ENCODE measurements at places on chromosomes 13 and 19.

DNA sequence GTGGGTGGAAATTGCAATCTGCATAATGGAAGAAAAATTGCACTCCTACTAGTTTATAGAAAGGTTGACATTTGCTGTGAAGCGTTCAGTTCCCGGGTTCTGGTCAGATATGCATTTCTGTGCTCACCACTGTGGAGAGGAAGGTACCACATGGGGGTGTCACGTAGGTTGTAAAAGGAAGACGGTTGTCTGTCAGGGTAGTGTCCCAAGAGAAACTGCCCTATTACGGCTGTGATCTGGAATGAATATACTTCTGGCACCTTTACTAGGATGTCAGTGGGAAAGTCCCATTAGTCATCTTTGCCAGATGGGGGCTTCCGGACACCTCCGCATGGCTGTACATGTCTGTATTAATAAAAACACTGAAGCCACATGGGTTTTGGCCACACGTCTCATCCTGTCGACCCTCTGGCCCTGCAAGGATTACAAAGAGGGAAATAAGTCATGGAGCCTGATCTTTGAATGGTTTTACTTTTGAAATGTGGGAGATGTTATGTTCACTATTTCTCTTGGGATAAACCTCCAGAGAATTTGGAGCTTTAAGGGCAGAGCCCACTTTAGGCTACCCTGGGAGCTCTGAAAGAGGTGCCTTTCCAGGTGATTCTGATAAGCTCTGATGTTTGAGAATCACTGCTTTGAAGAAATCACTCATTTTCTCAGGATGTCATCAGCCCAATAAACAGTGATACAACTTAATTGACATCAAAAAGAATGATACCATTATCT, 133.9 kb downstream of the AKAP11 start:
- DNase-seq: peak; percentile 20

GRCh38 chr19:55670280-55671053, 4.6 kb upstream of the EPN1 start:
- no peak for DNase-seq

- no peak for DNase-seq
These were observed 28.5 kb downstream of the GSX1 start for GRCh38 chr13:27820524-27821482.

- no peak for DNase-seq
These were observed 261.7 kb downstream of the ITGBL1 start for GRCh38 chr13:101714195-101714594.

- DNase-seq: no peak
These were observed 336 bp downstream of the CD22 start for GRCh38 chr19:35329323-35329722.

DNA sequence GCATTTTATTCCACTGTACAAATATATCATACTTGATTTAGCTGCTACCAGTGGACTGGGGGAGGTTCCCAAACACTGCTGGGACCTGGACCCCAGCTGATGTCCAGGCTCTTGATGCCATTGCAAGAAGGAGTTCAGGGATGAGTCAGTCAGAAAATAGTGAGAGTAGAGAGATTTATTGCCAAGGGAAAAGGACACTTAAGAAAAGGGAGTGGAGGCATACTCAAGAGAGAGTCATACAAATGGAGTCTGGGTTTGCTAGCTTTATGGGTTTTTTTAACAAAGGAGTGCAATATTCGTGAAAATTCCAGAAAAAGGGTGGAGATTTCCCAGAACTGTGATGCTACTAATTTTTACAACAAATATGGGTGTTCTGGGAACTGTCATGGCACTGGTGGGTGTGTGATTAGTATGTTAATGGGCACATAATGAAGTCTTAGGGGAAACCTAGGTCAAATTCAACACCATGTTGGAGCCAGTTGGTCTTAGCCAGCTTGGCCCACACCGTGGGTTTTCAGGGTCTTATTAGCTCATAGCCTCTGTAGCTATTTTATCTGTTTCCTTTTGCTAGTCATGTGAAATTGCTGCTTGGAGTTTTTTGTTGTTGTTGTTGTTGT, 36.2 kb downstream of the GPC6 start:
- DNase-seq: no peak

GRCh38 chr13:109205315-109205714, 575.9 kb downstream of the MYO16 start:
- DNase-seq: no peak

GRCh38 chr13:73998631-73999030, 135.6 kb downstream of the KLF12 start:
- no peak for DNase-seq

DNA sequence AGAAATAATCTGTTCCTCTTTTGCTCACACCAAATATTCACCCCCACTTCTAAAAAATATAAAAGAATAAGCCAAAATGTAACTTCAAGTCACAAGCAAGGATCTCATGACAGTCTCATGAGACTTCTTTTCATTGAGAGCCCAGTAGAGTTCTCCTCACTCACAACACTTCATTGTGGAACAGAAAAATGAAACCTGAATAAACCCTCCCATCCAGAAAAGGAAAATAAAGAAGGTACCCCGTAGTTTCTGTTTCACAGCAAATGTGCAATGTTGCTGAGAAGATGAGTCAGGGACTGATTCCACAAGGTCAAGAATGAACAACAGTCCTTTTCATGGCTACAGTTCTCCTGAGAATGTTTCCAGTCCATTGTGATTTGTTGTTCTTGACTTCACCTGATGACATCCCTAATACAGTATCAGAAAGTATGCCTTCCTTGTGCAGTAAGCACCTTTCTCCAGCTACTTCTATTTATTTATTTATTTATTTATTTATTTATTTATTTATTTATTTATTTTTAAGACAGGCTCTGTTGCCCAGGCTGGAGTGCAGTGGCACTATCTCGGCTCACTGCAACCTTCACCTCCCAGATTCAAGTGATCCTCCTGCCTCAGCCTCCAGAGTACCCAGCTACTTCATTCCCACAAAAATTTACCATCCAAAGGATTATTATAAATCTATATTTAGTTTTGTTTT, 6.4 kb upstream of the ZNF841 start:
- no peak for DNase-seq

- DNase-seq: no peak
These were observed 729 bp upstream of the ARID3A start for GRCh38 chr19:925087-925525.

- DNase-seq: no peak
These were observed 9.3 kb upstream of the HIF3A start for GRCh38 chr19:46287585-46287984.

DNA sequence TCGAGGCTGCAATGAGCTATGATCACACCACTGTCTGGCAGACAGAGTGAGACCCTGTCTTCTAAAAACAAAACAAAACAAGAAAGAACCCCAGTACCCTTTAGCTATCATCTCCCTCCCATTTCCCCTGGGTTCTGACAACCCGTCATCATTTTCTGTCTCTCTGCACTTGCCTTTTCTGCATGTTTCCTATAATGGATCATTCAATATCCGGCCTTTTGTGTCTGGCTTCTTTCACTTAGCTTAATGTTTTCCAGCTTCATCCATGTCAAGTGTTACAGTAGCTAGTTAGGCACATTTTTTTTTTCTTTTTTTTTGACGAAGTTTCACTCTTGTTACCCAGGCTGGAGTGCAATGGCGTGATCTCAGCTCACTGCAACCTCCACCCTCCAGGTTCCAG, 16.5 kb downstream of the AP2S1 start:
- no peak for DNase-seq

- DNase-seq: no peak
These were observed 193.1 kb downstream of the ZIC5 start for GRCh38 chr13:99778500-99778899.

GRCh38 chr19:16164222-16164890, 9.0 kb downstream of the CIB3 start:
- no peak for DNase-seq

DNA sequence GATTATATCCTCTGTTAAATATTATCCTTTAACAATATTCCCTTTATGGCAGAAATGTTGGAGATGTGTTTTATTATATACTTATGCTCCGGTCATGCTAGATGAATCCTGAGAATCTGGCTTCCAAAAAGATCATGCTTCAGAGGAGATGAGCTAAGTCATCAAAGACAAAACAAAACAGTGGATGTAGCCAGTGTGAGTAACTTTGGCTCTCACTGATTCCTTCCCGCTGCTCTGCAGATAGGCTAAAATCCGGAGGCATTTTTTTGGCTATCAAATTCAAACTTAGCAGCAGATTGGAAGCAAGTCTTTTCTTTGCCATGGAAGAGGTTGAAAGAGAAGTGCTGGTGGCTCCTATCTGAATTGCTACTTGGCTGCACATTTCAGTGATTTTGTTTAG, 295.9 kb downstream of the GPC6 start:
- DNase-seq: no peak

DNA sequence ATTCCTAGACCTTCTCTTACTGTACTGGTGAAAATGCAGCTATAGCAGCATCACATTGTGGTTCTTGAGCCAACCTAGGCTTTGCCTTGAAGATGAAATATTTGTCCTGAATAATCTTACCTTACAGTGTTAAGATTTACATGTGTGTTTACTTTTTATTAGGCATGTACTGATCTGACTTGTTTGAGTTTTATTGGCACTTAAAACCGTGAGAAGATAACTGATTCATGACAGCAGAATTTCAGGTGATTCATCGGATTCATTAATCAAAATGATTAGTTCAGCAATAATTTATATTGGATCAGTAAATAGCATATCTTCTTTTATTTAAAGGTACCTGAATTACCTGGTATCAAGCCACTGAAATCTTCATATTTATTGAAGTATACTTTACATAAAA, 296.3 kb downstream of the KLF5 start:
- DNase-seq: no peak

- peak; percentile 49 for DNase-seq
These were observed 1.6 kb downstream of the RASIP1 start for GRCh38 chr19:48738557-48739403.

GRCh38 chr13:73403355-73404120, 344.7 kb downstream of the KLF5 start:
- DNase-seq: no peak

DNA sequence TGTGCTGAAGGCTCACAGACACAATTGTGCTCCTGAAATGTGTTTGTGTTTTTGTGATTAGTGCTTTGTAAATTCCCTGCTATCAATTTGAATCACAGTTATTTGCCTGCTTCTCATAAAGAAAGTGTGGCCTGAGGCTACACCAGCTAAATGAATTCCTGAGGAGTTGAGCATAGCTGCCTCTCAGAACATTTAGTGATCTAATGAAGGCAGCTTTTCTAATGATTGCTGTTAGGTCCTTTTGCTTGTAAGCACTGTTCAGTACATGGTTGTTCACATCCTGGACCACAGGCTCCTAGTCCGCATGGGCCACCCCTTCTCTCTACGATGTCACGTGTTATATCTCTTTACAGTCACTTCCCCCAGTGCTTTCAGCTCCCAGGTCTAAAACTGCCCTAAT, 238.2 kb downstream of the B3GLCT start:
- DNase-seq: no peak

DNA sequence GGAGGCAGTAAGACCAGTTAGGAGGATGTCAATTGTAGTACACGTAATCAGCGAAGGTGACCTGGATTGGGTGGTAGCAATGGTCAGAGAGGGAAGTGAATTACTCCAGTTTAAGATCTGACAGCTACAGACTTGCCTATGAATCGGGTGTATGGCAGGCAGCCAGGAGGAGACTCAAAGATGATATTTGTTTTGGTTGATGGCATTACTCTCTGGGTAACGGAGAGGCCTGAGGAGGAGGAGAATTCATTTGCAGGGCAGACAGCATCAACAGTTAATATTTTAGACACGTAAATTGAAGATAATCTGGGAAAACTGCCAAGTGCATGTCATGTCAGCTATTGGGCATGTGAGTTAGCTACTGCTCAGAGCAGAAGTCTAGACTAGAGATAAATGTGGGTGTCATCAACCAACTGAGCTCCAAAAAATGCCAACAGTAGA, 109.2 kb downstream of the SGCG start:
- no peak for DNase-seq

DNA sequence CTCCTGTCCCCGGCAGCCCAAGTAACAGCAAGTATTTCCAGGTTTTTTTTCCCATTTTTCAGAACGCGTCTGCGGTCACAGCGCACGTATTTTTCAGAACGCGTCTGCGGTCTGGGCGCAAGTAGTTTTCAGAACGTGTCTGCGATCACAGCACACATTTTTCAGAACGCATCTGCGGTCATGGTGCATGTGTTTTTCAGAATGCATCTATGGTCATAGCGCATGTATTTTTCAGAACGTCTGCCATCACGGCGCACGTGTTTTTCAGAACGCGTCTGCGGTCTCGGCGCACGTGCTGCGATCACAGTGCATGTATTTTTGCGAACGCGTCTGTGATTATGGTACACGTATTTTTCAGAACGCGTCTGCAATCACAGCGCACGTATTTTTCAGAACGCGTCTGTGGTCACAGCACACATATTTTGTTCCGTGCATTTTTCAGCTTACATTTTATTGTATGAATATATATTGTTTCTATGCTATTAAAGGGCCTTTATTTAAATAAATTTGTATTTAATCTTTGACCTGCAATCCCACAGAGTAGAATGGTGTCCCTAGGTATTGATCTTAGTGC, 19.7 kb downstream of the ATP4B start:
- no peak for DNase-seq

- DNase-seq: peak; percentile 89
These were observed 461 bp upstream of the HSPB6 start for GRCh38 chr19:35757231-35757748.

DNA sequence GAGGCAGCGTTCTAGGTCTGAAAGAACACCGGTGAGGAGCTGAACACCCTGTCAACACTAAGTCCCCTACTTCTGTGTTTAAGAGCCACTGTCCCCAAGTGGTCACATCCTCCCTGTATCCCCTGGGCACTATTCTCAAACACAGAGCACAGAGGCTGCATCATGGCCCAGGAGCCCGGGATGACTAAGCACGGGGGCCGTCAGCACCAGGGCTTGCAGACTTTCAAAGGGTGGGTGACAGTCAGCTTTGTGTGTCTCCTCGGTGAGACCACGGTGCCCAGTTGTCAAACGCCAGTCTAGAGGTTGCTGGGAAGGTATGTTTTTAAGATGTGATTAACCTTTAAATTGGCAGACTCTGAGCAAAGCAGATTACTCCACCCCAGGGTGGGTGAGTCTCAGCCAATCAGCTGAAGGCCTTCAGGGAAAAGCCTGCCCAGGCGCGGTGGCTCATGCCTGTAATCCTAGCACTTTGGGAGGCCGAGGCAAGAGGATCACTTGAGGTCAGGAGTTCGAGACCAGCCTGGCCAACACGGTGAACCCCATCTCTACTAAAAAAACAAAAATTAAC, 8.0 kb downstream of the MAP2K2 start:
- no peak for DNase-seq

DNA sequence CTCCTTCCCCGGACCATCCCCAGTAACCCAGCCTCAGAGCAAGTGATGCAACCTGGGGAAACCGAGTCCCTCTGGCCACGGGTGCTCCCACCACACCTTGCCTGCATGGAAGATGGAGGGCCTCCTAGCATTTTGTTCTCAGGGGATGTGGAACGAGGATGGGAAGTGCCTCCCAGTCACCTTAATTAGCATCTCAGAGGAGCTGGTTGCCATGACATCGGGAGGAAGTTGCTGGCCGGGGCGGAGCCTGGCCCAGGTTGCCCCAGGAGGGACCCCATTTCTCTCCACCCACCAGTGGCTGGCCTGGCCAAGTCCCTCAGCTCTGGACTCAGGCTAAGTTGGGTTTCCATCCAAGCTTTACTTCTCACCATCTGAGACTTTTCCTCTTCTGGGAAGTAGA, 24.1 kb upstream of the PTPRS start:
- no peak for DNase-seq
